ENCODE measurements at places on chromosomes 13 and 19.

- DNase-seq = no peak
Measured at GRCh38 chr19:3190470-3190770, 4.7 kb downstream of the NCLN start.

DNA sequence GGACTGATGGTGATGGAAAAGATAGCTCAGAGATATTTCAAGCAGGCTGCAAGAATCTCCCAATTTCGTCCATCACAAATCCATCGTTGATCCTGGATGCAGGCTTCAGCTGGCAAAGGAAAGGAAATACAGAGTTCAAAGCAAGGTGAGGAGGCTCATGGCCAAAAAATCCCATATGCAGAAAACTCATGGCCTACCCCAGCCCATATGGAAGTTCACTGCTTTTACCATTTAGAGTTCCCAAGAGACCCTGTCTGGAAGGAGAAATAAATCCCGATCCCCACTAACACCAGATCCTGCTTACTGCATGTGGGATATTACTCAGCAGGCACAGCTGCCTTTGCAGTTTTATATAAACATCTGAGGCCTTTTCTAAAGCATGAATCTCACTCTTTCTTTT is 412.9 kb upstream of the SPRY2 start:
- no peak for DNase-seq

DNA sequence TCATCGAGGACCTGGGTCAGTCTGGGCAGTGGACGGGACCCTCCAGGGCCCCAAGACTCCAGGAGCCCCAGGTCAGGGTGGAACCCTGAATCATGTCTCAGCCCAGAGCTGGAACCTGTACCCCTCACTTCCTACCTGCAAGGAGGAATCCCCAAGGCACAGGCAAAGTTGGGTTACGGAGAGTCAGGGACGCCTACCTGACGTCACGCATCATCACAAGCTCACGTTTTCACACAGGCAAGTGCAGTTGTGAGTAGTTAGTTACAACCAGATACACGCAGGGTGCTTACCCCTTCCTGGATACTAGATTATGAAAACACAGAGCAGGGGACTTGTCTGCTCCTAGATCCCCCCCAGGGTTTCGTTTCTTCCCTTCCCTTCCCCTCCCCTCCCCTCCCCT is 1.9 kb downstream of the RETN start:
- no peak for DNase-seq

- no peak for DNase-seq
Measured at GRCh38 chr19:5132698-5133651, 164.1 kb downstream of the KDM4B start.

GRCh38 chr13:96551546-96551945 is 442.7 kb downstream of the OXGR1 start:
- DNase-seq = no peak

DNA sequence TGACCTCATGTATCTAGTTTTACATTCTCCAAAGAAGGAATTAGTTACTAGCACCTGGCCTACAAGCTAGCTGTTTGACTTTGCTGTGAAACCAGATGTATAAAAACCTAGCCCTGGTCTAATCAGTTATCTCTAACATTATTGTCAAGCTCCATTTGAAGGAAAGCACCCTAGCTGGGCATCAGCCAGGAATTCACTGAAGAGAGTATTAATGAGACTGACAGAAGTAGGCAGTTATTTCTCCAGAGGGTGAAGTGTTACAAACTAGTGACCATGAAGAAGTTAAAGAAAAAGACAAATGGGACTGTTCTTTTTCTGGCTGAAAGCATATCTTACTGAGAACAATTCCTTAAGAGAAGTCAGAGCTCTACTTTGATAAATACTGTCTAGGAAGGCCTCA is 2529.3 kb upstream of the PCDH20 start:
- DNase-seq = no peak

DNA sequence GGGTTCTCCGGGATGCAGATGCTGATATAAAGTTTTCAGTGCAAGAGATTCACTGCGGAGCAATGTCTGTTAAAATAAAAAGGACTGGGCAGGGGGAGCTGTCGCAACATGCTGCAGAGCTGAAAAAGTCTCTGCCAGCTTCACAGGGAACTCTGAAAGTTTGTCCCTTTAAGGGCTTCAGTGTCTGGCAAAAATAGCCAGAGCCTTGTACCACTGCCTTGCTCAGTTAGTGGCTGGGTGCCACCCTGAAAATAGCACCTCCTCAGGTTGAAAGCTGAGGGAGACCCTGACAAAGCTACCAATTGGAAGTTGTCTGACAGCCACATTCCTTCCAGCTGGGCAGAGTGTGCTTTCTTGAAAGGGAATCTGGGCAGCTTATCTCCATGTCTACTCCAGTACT is 3.0 kb upstream of the NDFIP2 start:
- no peak for DNase-seq

Data from iPS DF 19.7 (cell line).